ENCODE measurements at places on chromosomes 6 and 20.

GRCh38 chr6:156925026-156925425 is 147.8 kb downstream of the ARID1B start:
- DNase-seq = no peak

- DNase-seq = no peak
Measured at GRCh38 chr20:22508426-22508825, 75.9 kb downstream of the FOXA2 start.

DNA sequence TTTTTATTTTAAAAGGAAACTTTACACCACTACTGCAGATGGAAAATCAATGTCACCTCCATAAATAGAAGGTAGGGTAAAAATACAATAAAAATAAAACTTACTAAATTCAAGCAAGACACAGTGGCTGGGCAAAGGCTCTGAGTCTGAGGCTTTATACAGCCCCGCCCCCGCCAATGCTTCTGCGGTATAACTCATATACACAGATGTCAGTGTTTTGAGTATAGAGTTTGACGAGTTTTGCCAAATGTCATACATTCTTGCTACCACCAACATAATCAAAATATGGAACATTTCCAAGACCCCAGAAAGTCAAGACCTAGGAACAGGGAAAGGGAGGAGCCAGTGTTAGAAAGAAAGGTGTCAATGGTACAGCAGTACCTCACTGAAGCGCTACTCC is 12.8 kb downstream of the NFATC2 start:
- DNase-seq = no peak

GRCh38 chr6:6412700-6413099 is 92.2 kb upstream of the F13A1 start:
- DNase-seq = no peak

DNA sequence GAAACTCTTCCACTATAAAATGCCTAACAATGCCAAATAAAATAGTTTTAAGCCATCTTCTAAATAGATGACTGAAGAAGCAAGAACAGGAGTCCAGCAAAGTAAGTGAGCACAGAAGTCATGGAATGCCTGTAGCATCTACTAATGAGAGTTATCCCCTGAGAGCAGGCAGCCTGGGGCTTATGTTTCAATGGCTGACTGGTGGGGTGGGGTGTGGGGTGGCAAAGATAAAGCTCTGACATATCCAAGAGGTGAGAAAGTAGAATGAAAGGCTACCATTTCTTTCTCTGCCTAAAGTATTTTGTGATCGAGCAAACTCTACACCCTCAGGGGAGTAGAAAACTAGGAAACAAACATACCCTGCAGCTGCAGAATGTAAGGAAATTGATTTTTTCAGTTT is 348.8 kb downstream of the TFAP2B start:
- DNase-seq = no peak

DNA sequence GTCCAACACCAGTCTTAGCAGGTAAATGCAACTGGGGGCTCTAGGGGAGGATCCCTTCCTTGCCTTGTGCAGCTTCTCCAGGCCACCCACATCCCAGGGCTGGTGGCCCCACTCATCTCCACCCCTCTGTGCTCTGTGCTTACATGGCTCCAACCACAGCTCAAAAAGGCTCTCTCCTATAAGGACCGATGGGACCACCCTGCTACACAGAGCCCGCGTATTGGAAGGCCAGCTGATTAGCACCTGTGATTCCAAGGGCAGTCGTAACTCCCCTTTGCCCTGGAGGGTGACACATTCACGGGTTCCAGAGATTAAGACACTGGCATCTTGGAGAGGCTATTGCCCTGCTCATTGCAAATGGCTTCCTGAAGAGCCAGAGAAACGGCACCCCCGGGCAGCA is 84.8 kb downstream of the BMP7 start:
- no peak for DNase-seq

DNA sequence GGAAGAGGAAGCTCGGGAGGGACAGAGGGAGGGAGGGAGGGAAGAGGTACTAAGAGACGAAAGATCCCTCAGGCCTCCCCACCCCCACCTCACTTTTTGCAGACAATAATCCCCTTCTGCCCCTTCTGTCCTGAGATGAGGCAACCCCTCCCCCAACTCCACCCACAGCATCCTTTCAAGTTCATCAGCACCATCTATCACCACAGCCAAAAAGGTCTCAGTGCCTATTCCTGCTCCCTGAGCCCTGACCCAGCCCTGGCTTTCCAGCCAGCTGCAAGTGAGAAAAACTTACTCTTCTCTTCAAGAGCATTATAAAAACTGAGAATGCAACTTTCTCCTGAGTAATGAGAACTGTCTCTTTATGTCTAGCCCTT is 133.2 kb upstream of the LRFN2 start:
- DNase-seq = no peak

GRCh38 chr20:46801003-46801702 is 91.7 kb downstream of the SLC2A10 start:
- DNase-seq = no peak

DNA sequence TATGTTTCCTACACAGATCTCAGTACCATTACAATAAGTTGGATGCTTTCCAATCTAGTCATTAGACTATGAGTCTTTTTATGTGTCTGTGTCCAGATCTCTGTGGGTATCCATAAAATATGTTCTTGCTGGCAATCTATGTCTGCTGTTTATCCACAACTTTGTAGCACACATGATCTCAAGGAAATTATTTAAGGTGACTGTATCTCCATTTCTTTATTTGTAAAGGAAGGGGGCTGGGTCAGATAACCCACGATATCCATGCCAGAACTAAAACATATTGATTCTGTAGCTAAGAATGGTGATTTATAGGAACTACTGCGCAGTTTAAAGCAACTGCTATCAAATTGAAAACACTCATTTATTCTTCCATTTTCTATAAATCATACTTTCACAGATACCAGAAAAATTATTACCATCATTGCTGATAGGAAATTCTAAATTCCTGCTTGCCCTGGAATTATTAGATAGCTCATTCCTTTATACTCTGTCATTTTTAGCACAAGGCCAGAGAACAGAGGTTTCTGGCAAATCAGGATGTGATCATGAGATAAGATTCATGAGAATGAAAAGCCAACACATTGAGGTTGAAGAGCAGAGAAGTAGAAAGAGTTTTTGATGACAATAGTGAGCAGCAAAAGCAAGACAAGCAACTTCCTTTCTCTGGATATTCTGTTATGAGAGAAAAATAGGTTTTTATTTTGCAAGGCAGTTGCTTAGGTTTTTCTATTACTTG is 851.4 kb upstream of the CITED2 start:
- DNase-seq = no peak

DNA sequence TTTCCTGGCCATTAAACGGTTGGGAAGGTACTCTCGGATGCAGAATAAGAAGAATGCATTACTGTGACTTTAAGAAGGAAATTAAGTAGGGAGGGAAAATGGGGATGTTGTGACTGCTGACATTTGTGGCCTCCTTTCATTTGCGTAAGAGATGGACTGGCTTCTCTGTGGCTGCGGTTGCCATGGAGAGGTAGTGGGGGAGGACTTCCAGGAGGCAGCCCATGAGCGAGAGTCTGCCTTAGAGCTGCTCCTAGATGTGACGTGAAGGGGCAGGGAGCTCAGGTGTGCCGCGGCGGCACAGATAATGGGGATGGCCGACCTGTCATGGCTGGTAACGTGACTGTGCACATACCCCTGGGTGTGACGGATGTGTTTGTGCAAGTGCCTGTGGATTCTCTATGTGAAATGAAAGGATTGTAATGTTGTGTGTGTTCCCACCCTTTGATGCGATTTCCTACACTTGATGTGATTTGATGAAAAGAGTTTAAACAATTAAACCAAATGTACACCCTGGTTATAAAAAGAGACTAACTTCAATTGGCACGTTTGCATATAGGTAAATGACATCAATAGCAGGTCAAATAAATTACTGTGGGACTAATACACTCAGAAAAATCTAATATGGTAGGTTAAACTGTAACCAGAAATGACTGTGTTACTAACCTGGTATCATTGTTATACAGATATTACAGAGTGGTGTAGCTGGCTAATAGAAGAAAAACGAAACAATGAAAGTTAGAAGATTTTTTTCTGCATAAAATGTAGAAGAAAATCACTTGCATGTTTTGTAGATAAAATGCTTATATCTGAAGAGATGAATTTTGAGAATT is 48.9 kb downstream of the HIVEP1 start:
- no peak for DNase-seq

- no peak for DNase-seq
Measured at GRCh38 chr6:168162366-168162765, 83.4 kb upstream of the FRMD1 start.

DNA sequence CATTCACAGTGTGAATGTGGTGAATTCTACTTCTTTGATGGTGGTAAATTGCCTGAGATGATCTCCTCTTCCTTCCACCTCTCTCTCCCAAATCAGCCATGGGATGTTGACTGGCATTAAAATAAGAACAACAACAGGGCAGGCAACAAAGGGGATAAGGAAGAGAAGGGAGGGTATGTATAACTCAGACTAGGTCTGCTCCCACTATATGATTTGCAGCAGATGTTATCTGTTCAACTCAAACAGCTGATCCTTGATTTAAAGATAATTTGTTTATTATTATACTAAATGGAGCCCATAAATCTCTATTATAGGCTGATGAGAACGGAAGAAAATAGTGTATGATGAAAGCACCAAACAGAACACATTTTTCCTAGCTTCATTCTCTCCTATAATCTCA is 262.0 kb downstream of the BTBD3 start:
- no peak for DNase-seq

DNA sequence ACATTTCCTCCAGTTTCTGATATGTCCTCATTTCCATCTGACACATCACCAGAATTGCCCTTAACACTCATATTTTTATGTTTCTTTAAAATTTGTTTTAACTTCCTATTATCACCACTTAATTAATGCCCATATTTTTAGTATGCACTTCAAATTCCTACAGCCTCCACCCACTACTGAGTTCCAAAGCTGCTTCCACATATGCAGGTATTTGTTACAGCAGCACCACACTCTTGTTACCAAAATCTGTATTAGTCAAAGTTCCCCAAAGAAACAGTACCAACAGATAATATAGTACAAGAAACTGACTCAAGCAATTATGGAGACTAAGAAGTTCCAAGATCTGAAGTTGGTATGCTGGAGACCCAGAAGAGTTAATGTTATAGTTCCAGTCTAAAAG is 340.4 kb downstream of the GRIK2 start:
- no peak for DNase-seq
